Stimulated activated CD8-positive, alpha-beta memory T cell treated with anti-CD3 and anti-CD28 coated beads, Interleukin-15, amount 100 ng/mL, for 24 hours (primary cell): ENCODE measurements at places on chromosomes 7 and 10.

DNA sequence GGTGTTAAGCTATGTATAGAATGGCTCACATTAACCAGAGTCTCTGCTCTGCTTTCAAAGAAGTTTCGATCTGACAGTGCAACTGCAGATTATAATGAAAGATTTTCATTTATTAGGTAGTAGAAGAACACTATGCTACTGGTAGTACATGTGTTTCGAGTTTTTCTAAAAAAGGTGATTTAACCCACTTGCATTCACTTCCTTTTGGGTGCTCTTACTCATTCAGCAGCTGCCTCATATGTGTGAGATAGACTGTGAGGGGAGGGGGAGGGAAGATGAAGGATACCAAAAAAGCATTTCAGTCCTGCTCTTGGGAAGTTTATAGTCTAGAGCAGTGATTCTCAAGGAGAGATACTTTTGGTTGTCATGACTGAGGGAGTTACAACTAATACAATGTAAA lies 20.4 kb downstream of the PLEKHA8 start:
- no peak for DNase-seq

- DNase-seq, result no peak
These were observed 196.1 kb upstream of the KLF14 start for GRCh38 chr7:130929896-130930659.

DNA sequence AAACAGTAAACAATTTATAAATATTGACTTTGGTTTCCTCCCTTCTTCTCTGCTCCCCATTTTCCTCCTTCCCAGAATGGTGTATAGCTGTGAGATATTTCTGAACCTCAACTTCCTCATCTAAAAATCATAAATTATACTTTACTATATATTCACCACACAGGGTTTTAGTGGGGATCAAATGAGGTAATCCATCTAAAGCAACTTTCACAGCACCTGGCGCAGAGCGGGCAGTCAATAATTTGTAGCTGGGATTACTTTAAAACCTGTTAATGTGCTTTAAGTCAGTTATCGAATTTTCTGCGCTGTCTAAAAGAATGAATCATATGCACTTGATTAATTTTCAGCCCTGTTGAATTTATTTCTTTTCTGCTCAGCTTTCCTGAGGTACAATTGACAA lies 172.7 kb downstream of the PTEN start:
- no peak for DNase-seq

- DNase-seq, result no peak
These were observed 43.9 kb downstream of the IFIT5 start for GRCh38 chr10:89458291-89458690.

GRCh38 chr10:88874281-88874680 lies 5.8 kb upstream of the STAMBPL1 start:
- no peak for DNase-seq

GRCh38 chr7:40470817-40471216 lies 336.0 kb downstream of the SUGCT start:
- DNase-seq, result no peak

GRCh38 chr7:122543891-122544290 lies 155.0 kb downstream of the RNF133 start:
- DNase-seq, result no peak
